Hindlimb muscle (tissue), 1 donor: ENCODE measurements at places on chromosomes 7 and 10. TPM values are rescaled to one million over a fixed set of nuclear protein-coding genes. Genes with fewer than 3 reads are reported as not detected.

DNA sequence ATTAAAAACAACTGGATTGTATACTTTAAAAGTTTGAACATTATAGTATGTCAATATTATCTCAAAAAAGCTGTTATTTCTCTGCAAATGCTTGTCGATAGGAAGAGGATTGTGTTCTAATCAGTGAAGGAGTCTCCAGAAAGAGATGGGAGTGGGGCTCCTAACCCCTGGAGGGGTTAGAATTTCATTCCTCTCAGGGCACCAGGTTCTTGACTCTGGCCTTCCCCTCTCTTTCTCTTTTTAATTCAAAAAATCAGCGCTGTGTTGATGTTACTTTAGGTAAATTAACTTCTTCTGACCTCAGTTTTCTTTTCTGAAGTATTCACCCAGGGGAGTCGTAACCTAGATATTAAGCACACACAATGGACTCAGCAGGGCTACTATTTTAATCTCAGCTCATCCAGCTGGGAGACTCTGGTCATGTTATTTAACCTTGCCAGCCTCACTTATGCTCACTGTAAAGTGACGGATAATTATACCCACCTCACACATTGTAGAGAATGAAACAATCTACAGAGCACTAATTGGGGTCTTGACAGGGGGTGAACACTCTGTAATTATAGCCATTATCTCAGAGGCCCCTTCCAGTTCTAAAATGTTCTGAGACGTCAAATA lies 59.4 kb downstream of the GCC1 start:
- no peak for DNase-seq

DNA sequence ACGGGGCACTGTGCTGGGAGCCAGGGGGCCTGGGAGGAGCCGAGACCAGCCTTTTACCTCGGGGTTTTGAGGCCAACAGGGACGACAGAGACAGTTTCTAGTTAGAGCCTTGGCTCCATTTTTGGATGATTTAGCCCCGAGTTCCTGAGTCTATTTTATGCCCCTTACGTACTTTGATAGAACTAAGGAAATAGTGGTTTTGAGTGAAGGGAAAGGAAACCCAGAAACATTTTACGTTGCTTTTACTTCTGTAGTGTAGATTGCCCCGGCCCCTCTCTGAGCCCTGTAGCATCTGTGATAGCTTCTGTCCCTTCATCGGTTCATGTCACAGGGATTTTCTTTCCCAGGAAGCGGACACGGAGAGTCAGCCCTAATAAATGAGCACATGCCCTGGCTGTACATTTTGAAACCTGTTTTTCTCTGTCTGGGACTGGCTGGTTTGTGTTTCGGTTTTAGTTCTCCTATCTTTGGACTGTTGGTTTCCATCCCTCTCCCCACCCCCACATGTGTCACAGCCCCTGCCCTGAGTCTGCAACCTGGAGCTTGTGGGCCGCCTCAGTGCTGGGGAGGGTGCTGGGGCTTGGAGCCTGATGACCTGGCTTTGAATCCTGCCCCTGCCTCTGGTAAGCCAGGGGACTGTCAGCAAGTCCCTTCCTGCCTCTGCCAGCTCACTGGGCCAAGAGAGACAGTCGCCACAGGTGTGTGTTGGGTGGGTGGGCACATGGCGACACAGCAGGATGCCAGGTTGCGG lies 6.9 kb upstream of the ORAI2 start:
- DNase-seq: no peak

The ABLIM1 gene
- polyA plus RNA-seq: 43.9 TPM

The LRIT1 gene
- not detected for polyA plus RNA-seq

- DNase-seq: no peak
Observed at GRCh38 chr7:55552320-55553023, 19.8 kb downstream of the VOPP1 start.

DNA sequence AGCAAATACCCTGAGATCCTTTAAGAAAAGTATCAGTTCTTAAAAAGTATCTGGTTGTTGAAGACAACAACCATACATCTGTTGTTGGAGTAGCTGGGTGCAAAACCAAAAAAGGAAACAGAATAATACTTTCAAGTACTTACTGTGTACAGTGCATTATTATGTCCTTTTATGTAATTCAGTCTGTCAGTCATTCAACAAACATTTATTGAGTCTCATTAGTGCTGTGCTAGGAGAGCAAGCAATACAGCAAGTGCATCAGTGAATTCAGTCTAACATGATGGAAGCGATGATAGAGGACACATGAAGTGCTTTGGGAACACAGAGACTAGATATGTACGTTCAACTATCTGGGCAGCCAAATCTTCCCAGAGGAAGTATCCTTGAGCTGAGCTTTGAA lies 37.4 kb upstream of the KIF5B start:
- no peak for DNase-seq

The MRC1 gene
- 13.7 TPM for polyA plus RNA-seq

DNA sequence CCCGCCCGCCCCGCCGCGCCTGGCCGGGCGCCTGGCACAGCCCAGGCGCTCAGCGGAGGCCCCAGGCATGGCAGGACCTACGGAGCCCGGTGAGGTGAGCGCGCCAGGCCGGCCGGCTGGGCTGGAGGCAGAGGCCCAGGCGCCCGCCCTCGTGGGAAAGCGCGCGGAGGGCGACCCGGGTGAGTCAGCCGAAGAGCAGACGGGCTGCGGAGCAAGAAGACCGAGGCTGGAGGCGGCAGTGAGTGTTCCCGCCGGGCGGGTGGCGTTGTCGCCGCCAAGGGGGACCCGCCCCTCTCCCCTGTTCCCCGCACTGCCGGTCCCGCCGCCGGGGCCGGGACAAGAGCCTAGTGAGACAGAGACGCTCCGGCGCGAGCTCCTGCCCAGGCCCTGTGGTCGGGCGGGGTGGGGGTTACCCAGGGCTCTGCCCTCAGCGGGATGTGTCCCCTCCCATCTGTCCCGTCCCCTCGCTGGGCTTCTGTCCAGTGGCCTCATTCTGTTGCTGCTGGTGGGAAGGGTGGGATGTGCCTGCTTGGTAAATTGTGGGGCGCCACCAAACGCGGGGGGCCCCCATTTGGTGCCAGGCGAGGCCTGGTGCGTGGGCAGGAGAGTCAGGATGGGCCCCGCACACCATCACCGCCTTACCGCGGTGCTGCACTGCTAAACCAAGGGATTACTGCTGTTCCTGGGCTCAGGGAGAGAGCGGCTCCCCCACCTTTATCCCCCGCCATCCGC lies 17.0 kb upstream of the NODAL start:
- DNase-seq: peak; percentile 45

The MACC1 gene
- 0.09 TPM for polyA plus RNA-seq

The MGMT gene
- polyA plus RNA-seq: 12.1 TPM

DNA sequence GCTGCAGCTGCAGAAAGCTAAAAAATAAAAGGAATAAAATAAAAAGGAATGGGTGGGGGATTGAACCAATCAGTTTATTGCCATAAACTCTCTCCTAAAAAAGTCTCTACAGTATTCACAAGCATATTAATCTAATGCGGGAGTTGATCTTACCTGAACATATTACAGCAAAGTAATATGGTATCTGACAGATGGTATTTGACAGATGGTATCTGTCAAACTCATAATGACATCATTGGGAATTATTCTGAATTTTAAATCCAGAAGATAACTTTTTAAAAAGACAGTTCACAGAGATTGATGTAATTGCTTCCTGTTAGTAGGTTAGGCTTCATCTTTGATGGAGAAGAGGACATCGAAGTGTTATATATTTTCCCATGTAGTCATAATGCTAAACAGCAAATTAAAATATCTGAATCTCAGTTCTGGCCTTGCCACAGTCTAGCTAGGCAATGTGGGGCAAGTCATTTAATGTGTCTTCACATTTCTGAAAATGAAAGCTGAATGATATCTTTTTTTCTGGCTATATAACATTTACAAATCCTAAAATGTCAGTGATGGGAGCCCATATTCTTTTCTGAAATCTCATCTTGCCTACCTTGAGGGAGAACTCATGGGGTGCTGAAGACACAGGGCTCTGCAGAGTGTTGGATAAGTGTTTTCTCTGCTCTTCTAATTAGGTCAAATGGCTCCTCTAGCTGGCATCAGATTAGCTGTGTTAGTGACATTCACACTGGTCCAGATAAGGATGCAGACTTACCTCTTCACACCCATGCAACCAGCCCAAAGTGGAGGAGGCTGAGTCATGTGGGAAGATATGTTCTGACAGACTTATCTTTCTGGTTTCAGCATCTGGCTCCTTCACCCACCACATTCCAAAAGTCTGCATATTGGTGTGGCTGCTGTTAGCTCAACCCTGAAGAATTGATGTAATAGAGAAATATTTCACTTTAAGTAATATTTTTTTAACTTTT lies 2.1 kb upstream of the LIPM start:
- no peak for DNase-seq

The POP7 gene
- polyA plus RNA-seq: 21.4 TPM

The SLC13A4 gene
- polyA plus RNA-seq: 3.8 TPM

GRCh38 chr10:119420950-119421875 lies 121.3 kb downstream of the RGS10 start:
- no peak for DNase-seq

- DNase-seq: no peak
Observed at GRCh38 chr10:69505636-69506318, 54.5 kb downstream of the TSPAN15 start.

- DNase-seq: no peak
Observed at GRCh38 chr10:129765664-129766550, 198.2 kb downstream of the EBF3 start.

The ODAD2 gene
- polyA plus RNA-seq: 0.84 TPM

GRCh38 chr10:5292196-5292735 lies 72.5 kb upstream of the UCN3 start:
- no peak for DNase-seq

GRCh38 chr10:1476455-1476803 lies 260.9 kb downstream of the ADARB2 start:
- no peak for DNase-seq

DNA sequence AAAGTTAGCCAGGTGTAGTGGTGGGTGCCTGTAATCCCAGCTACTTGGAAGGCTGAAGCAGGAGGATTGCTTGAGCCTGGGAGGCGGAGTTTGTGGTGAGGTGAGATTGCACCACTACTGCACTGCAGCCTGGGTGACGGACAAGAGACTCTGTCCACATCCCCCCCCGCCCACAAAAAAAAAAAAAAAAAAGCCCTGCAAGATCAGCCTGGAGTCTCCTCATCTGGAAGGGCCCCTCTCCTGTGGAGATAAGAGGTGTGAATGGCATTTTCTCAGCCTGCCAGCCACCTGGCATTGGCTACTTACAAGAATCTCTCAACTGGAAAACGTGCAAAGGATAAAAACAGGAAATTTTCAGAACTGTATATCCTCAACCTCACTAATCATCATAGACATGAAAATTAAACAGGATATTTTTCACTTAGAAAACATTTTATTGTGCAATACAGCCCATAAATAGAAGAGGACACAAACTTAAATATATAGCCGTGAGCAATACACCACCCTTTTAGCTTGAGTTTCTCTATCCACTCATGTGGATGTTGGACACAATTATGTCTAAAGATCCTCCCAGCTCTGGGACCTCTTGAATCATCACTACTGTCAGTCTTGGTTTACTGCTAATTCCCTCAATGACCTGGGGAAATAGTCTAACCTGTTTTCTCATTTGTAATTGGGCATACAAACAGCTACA lies 11.3 kb upstream of the TSPAN15 start:
- no peak for DNase-seq

- DNase-seq: no peak
Observed at GRCh38 chr10:89785095-89785494, 83.7 kb downstream of the KIF20B start.

DNA sequence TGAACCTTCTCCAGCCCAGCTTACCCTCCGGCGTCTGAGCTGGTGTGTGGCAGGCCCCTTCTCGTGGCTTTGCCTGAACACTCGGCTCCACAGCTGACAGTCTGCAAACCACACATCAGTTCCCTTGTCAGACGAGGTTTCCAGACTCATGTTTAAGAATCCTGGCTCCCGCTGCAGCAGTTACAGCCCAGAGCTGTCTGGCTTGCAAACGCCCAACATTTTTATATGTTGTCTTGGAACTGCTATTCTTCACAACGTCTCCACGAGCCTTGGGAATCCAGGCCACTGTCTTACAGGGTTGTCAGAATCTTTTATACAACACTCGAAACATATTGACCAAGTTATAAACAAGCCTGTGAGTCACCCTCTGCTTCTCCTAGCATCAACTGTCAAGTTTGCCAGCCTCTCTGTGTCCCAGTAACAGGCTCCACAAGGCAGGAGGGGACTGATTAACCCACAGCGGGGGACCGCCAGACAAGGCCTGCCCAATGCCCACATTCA lies 68.1 kb downstream of the TNS3 start:
- DNase-seq: no peak

DNA sequence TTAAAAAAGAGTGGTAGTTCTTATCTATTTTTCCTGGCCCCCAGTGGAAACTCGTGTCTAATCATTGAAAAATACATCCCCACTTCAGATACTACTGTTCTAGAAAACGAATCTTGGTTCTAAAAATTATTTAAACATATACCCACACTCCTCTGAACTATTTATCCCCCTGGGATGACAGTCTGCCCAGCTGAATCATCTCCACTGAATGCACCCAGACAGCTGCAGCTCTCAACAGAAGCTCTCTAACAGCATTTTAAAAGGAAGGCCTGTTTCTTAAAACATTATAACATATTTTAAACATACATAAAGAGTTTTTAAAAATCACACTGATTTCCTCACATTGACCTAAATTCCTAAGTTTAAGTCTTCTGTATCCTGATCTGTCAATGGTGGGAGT lies 544.6 kb upstream of the PHF14 start:
- DNase-seq: no peak

DNA sequence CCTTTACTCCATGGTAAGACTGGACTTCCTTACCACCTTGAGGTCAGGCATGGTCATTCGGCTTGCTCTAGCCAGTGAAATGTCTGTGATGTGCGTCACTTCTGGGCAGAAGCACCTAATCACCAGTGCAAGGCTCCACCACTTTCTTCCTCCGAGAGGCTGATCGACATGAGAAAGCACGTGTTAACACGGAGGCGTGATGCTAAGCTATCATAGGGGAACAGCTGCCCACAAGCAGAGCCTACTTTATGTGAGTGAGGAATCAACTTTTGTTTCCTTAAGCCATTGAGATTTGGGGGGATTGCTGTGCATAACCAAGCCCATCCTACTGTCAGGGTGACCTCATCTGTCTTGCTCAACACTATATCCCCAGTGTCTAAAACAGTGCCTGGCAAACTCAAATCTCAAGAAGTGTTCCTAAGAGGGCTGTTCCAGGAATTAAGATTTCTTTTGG lies 23.1 kb upstream of the SAR1A start:
- DNase-seq: no peak

The CLCN1 gene
- polyA plus RNA-seq: 2.5 TPM

The DKK1 gene
- polyA plus RNA-seq: 0.44 TPM

The MARVELD1 gene
- polyA plus RNA-seq: 41.0 TPM

- no peak for DNase-seq
Observed at GRCh38 chr7:151095123-151095797, 9.0 kb downstream of the AGAP3 start.

The FAM13C gene
- polyA plus RNA-seq: 31.2 TPM

GRCh38 chr10:11931038-11931437 lies 107.9 kb downstream of the PROSER2 start:
- DNase-seq: no peak

The CYP26A1 gene
- polyA plus RNA-seq: not detected

The AGAP9 gene
- polyA plus RNA-seq: 10.9 TPM
